ENCODE measurements at places on chromosomes 3 and 15.
A peak's percentile ranks its signal among the peaks of the same experiment; 100 is the strongest.

DNA sequence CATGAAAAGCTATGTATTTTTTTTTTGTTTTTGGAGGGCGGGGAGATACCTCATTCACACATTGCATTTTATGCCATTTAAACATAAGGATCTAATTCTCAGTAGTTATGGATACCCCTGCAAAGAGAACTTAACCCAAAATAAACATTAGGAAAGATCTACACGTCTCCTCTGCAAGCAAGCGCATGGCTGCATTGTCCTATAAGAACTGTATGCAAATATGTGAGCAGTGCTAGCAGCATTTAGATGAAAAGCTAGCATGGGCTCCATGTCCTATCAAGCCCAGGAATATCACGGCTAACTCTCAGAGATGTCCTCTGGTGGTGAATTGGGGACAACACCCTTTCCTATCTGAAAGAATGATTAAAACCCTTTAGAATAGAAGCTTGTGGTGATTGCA, 292.8 kb downstream of the MEX3B start:
- no peak for DNase-seq

DNA sequence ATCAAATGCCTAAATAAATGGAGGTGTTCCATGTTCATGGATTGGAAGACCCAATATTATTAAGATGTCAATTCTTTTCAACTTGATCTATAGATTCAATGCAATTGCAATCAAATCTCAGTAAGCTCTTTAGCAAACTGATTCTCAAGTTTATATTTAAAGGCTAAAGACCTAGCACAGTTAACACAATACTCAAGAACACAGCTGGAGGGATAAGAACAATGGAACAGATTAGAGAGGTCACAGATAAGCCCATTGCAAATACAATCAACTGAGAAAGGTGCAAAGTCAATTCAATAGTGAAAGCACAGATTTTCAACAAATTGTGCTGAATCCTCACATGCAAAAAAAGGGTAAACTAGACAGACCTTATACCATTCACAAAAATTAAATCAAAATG, 198.9 kb downstream of the P3H2 start:
- no peak for DNase-seq

DNA sequence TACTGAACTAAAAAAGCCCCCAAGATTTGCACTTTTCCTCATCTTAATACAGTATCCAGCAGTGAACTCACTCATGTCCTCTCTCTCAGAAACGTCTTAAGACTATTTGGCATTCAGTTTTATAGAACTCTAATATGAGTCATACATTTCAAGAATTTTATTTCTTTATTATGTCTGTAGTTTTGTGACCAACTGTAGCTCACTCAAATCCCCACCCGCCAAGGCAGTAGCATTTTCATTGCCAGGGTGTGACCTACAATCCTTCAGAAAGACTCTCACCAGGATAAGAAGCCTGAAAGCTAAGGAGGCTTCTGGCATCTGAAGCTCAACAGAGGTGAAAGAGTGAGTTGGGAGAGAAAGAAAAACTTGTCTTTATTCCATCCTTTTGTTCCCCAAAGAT, 537.1 kb downstream of the RSL24D1 start:
- DNase-seq: no peak

DNA sequence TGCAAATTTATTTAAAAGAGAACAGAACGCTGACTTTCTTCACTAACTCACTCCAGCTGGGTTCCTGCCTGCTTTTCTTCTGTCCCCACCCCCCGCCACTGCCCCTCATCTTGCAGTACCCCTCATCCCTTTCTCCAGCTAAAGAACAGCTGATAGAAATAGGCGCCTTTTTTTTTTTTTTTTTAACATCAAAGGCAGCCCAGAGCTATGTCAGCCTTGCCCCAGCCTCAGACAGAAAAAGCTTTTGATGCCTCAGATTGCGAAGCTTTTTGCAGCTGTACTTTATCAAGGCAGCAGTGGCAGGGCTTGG, 1.8 kb downstream of the CADPS start:
- DNase-seq: no peak

DNA sequence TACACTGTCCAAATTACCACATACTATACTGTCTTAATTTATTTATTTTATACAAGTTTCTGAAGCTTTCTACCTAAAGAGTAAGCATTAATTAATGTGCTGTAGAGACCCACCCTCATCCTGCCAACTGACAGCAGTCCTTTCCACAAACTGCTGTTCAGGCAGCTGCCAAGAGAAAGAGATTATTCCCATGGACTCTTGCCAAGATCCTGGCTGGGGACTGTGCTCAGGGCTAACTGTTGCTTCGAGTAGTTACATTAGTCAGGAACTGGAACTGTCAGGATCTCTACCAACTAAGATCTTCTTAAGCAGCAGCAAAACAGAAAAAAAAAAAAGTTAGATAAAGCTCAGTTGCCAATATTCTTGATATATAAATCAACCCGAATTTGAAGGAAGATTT, 398.8 kb downstream of the MECOM start:
- DNase-seq: no peak

- no peak for DNase-seq
These were observed 23.9 kb upstream of the CDCP1 start for GRCh38 chr3:45170096-45170495.

- no peak for DNase-seq
These were observed 8.7 kb upstream of the TMEM212 start for GRCh38 chr3:171834461-171834801.

DNA sequence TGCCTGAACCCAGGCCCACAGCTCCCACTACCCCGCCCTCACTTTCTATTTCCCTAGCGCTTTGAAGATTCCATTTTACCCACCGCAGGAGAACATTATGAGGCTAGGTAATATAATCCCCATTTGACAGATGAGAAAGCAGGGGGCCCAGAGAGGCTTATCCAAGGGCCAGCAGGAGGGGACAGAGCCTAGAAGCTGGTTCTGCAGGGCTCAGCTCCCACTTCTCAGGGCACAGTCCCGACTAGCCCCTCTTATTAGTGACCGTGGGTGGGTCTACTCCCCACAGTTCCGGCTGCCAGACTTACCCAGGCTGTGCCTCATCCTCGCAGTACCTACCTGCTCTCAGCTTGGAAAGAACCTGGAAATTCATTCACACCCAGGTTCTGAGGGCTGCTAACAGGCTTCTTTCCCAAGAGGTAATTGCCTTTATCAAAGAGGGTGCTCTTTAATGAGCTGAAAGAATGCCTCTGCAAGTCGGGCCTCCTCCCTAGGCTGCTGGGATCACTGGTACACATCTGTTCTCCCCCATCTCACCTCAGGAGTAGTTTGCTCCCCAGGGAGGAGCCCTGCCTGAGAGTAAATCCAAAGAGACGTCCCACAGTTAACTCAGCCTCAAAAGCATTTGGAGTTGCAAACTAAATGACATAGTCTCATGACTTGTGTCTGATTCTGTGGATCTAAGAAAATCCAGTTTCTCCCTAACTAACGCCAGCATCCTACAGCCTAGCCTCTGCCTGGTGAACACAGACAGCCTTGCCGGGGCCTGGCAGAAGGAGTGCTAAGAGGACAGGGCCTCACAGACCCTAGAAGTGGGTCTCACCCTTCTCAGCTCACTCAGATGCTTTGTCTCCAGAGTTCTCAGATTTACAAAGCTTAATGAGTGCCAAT, 125.0 kb downstream of the CHSY1 start:
- DNase-seq: no peak

DNA sequence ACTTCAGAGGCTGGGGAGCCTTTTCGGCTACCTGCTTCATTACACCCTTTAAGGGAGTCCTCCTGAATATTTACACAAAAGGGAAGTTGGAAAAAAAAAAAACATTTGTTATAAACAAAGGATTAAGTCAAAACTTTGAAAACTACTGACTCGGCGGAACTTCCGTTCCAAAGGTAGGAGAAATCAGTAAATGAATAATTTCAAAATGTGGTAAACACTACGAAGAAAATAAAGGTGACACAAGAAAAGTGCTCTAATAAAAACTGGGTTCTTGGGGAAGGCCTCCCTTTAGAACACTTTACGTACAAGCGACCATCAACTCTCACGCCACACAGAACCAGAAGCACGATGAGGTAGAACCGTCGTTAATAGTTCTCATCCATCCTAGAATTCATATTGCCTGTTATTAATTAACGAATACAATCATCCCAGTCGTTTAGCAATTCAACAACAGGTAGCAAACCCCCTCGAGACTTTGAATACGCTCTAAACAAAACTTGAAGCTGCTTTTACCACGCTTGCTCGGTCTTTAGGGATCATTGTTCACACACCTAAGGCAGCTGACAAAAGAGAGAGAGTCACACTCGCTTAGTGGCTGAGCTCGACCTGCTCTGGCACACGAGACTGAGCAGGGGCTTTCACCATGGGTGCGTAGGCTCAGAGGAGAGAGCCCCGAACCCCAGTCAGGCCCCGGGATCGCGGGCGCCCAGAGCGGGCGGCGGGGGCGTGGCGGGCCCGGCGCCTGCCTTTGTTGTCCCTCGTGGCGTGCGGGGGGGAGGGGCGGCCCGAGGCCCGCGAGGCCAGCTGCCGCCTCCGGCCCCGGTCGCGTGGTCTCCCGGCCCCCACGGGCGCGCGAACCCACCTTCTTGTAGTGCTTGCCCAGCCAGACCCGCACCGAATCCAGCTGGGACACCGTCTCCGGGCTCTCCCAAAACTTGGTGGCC, 680 bp downstream of the SMARCC1 start:
- peak; percentile 34 for DNase-seq

- DNase-seq: no peak
These were observed 28.3 kb downstream of the AQR start for GRCh38 chr15:34941185-34941698.

GRCh38 chr15:61250613-61251012, 21.5 kb upstream of the RORA start:
- no peak for DNase-seq

DNA sequence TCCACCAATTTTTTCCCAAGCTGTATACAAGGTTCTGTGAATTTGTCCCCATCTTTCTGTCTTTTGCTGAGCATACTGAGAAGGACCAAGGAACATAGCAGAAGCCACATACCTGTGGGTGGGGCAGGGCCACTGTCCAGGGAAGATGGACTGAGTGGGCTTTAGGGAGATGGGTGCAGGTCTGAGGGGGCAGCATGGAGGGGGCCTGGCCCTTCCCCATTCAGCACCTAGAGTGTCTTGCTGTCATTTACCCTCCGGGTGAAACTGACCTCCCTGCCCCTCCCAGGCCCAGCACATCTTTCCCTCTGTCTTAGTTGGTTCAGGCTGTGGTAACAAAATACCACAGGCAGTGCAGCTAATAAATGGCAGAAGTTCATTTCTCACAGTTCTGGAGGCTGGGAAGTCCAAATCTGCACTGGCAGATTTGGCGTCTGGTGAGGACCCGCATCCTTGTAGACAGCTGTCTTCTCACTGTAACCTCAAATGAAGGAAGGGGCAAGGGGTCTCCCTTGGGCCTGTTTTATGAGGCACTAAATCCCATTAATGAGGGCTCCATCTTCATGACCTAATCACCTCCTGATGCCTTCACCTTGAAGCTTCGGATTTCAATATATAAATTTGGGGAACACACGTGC, 180.0 kb upstream of the SMAD3 start:
- DNase-seq: no peak

DNA sequence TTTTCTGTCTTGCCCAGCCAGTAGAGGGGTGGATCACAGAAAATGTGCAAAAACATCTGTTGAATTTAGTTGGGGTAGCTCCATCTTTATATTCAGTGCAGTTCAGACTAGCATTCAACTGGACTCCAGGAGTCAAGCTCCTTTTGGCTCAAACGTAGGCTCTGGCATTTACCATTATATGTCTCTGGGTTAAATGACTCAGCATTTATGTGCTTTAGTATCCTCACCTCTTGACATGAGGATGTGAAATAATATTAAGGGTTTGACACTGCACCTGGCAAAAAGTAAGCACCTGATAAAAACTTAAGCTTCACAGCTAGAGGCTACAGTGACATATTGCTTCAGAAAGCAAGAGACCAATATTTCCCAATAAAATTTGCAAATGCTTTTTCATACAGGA, 14.8 kb downstream of the PRC1 start:
- no peak for DNase-seq

GRCh38 chr3:24135280-24135679, 190.2 kb downstream of the NR1D2 start:
- DNase-seq: no peak

DNA sequence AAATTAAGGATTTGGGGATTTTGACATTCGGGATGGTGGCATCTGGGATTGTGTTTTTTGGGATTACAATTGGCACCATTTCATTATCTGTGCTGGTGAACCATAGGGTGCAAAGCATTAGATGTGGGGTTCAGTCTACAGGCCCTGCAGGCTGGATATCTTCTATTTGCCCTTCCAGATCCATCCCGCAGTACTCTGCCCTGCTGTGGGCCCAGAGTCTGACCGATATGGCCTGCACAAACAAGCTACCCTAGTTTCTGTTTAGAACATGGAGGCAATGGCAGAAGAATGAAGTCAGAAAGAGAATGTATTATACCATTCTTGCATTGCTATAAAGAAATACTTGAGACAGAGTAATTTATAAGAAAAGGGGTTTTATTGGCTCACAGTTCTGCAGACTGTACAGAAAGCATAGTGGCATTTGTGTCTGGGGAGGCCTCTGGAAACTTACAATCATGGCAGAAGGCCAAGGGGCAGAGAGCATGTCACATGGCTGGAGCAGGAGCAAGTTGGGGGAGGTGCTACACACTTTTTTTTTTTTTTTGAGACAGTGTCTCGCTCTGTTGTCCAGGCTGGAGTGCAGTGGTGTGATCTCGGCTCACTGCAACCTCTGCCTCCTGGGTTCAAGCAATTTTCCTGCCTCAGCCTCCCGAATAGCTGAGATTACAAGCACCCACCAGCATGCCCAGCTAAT, 93.7 kb downstream of the NCEH1 start:
- no peak for DNase-seq

GRCh38 chr3:11671648-11672100, 28.0 kb upstream of the VGLL4 start:
- DNase-seq: no peak

DNA sequence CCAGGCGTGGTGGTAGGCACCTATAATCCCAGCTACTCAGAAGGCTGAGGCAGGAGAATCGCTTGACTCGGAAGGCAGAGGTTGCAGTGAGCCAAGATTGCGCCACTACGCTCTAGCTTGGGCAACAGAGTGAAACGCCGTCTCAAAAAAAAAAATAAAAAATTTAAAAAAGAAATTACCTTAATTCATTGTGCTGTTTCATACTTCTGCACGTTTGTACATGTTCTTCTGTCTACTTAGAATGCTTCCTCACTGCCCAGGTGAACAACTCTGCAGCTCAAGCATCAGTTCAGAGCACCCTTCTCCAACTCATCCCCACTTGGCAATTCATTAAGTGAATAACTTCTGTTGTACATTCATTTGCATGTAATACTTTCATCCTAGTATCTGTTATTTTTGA, 14.0 kb downstream of the CAPN7 start:
- DNase-seq: no peak

Data from stimulated activated CD8-positive, alpha-beta memory T cell treated with anti-CD3 and anti-CD28 coated beads, Interleukin-4, amount 100 ng/mL, for 4 hours (primary cell).